ENCODE measurements at places on chromosomes 7 and 10.

GRCh38 chr7:46291601-46292150 lies 370.6 kb upstream of the IGFBP3 start:
- DNase-seq: no peak

DNA sequence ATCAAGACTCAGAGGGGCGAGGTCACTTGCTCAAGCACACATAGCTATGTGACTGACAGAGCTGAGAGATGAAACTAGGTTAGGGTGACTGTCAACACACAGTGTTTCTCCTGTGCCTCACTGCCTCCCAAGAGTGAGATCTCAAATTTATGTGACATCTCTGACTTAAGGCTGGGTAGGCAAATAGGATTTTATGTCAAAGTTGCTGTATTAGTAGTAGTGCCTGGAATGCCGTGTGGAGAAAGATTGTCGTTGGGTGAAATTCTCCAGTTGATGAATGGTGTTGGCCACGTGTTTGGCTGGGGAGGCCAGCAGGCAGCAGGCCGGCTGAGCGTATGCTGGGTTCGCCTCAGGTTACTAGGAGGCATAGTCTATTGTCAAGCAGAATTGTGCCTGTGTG lies 148.3 kb upstream of the BMPER start:
- DNase-seq: no peak

DNA sequence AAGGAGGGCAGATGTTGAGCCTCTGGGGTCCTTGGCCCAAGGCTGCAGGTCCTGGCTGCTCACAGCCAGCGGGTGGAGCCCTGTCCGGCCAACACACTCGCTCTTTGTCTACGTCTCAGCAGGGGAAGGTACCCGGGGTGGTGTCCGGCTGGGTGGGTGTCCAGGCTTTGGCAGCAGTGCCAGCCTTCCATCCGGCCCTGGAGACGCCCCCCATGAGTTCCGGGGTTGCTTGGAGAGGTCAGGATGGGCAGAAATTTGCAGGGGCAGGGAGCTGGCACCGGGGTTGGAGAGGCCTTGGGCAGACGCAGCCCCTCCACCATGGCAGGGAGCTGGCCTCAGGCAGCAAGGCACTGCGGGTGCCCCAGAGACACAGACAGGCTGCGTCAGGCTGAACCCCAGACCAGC lies 42.2 kb upstream of the ELN start:
- no peak for DNase-seq

GRCh38 chr7:84204655-84205054 lies 10.1 kb upstream of the SEMA3A start:
- no peak for DNase-seq

DNA sequence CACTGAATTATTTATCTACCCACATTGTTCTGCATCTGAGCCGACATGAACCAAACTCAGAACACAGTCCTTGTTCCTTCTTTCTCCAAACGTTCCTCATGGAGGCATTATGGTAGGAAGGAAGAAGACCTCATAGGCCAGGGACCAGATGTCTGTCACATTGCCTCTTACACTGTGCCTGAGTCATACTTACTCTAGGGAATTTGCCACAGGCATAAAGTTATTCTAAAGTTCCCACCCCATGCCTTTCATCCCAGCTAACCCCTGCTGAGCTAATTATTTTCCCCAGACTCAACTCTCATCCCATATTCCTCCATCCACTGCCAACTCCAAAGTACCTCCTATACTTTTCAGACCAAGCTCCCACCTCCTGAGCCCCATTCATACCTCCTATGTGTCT lies 21.2 kb downstream of the MAT1A start:
- no peak for DNase-seq

DNA sequence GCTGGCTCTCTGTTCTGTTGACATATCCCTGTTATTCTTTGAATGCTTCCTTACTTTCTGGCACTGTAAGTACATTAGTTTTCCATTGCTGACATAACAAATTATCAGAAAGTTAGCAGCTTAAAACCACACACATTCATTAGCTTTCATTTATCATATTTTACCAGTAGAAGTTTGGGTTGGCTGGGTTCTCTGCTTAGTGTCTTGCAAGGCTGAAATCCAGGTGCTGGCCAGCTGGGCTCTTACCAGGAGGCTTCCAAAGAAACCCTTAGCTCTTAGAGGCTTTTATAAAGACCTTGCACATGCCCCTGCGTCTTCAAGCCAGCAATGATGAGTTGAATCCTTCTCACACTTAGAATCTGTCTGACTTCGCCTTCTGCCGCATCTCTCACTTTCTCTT lies 160.6 kb downstream of the MLLT10 start:
- no peak for DNase-seq

Measured in stimulated activated CD8-positive, alpha-beta memory T cell treated with anti-CD3 and anti-CD28 coated beads, Interleukin-4, amount 100 ng/mL, for 1 hour (primary cell).